ENCODE measurements at places on chromosomes 5 and 9. TPM values are rescaled to one million over a fixed set of nuclear protein-coding genes. Genes with fewer than 3 reads are reported as not detected.

GRCh38 chr9:75085640-75086039 lies 2.3 kb downstream of the NMRK1 start:
- H3K4me3 ChIP-seq: no peak overlapping the region
- no peak for DNase-seq
- H3K27me3 ChIP-seq: peaks cover 16% of the 10 kb centered on the region
- no peaks in the 10 kb centered on the region for H3K36me3 ChIP-seq
- no peaks in the 10 kb centered on the region for H3K4me1 ChIP-seq
- no peak overlapping the region for H3K27ac ChIP-seq

RORB gene
- 2.5 TPM for total RNA-seq

FAM200C gene
- 25.3 TPM for total RNA-seq

GRCh38 chr5:83133797-83134196 lies 56.5 kb downstream of the XRCC4 start:
- H3K36me3 ChIP-seq: no peaks in the 10 kb centered on the region
- no peak for DNase-seq
- H3K27ac ChIP-seq: no peak overlapping the region
- H3K4me1 ChIP-seq: no peaks in the 10 kb centered on the region
- no peak overlapping the region for H3K4me3 ChIP-seq
- H3K27me3 ChIP-seq: no peaks in the 10 kb centered on the region

All from neural progenitor cell (in vitro differentiated cells).